ENCODE measurements at places on chromosomes 11 and 22. TPM values are rescaled to one million over a fixed set of nuclear protein-coding genes. Genes with fewer than 3 reads are reported as not detected.

- no peak for DNase-seq
Observed at GRCh38 chr22:22773979-22774604, 113.5 kb upstream of the IGLL5 start.

DNA sequence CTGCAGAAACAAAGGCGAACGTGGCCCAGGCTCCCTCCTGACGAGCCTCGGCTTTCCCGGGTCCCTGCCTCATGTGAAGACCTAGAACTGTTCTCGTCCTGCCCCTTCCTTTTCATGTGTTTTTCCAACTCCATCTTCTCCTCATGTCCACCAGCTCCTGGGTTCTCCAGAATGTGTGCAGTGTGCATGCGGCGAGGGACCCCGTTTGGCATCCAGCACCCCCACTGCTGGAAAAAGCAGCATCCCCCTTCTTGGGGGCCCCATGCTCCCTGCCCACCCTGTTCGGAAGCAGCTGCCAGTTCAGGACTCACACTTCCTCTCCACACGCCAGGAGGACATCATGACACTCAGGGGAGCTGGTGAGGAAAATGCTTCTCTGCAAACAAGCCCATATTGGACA is 313.5 kb downstream of the BRD1 start:
- no peak for DNase-seq

GRCh38 chr11:47950396-47950795 is 30.0 kb upstream of the PTPRJ start:
- DNase-seq: no peak

DNA sequence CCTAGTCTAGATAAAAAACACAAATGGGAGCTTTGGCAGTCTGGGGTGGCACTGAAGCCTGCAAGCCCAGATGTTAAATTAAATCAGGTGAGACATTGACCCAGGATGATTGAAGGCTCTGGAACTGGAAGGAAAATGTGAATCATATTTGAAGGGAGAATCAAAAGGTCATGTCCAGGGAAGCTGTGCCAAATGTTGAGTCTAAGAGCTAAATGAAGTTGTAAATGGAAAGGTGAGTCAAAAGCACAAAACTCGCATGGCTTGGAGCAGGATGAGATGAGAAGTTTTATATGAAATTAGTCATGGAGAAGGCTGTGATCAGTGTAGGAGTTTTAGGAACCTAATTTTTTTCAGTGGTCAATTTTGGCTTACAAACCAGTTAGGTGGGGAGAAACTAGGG is 301.1 kb downstream of the BLID start:
- no peak for DNase-seq

The SLC35C1 gene
- total RNA-seq: 10.2 TPM

The HPX gene
- total RNA-seq: not detected

DNA sequence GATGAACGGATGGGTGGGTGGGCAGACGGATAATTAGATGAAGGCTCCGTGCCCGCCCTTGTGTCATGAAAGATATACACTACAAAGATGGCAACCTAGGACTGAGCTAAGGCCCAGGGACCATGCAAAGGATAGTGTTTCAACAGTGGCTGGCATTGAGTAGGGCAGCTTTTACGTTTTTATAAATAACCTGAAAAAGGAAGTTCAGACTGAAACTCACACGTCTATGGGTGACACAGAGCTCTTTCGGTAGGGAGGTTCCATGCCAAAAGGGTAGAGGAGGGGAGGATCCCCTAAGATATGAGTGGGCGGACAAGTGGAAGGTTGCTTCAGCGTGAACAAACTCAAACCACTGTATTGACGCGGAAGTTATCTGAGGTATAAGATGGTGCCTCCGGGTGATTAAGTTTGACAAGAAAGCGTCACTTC is 90.5 kb downstream of the UBASH3B start:
- DNase-seq: no peak

GRCh38 chr11:123903932-123904331 is 2.0 kb downstream of the OR8D4 start:
- no peak for DNase-seq
